NCI-H1930 (cell line): ENCODE measurements at places on chromosomes 12 and 14.
A peak's percentile ranks its signal among the peaks of the same experiment; 100 is the strongest.

GRCh38 chr12:114420944-114421335 is 15.0 kb upstream of the TBX5 start:
- no peak for DNase-seq

DNA sequence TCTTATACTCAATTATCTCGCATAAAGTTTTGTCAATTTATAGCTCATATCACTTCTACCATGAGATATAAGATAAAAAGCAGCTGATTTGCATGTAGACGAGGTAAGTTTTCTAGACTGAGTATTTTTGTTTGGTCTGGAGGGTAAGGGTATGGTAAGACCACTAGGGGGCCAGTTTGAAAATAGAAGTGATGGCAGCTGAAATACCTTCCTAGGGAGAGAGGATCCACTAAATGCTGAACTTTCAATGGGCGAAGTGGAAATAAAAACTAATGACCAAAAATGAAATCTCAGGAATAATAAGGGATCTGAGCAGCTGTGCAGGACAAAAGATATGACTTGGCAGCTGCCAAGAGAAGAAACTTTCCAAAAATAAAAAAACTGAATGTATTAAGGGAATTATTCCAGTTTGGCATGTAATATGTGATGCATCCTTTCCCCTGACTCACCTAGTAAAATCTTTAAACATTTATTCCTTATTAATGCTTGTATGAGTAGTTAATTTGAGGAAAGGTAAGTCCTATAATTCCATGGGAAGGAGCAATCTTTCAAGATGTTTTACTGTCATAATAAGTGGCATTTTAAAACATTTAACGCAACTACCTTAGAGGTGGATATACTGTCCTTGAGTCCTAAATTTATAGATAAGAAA is 754.5 kb downstream of the C12orf50 start:
- no peak for DNase-seq

DNA sequence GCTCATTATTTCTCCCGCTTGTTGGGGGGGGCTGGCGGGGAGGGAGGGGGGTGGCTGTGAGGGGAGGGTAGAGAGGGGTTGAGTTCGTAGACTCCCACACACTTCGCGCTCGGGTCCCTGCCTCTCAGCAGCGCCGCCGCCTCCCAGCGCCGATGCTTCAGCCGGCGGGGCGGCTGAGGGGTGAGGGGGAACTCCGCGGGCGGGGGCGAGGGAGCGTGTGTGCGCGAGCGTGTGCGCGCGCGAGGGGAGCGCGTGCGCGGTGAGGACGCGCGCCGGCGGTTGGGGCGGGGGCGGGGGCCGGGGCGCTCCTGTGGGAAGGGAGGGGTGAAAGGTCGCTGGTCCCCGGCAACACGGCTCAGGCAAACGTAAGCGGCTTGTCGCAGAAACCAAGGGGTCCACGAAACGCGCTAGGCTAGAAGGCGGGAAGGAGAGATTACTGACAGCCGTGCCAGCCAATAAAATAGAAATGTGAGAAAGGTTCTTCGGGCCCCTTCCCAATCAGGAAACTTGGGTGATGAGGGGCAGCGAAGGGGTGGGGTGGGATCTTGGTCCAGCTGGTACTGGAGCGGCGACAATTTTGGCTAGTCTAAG is 343 bp upstream of the NOVA1 start:
- peak; percentile 93 for DNase-seq

DNA sequence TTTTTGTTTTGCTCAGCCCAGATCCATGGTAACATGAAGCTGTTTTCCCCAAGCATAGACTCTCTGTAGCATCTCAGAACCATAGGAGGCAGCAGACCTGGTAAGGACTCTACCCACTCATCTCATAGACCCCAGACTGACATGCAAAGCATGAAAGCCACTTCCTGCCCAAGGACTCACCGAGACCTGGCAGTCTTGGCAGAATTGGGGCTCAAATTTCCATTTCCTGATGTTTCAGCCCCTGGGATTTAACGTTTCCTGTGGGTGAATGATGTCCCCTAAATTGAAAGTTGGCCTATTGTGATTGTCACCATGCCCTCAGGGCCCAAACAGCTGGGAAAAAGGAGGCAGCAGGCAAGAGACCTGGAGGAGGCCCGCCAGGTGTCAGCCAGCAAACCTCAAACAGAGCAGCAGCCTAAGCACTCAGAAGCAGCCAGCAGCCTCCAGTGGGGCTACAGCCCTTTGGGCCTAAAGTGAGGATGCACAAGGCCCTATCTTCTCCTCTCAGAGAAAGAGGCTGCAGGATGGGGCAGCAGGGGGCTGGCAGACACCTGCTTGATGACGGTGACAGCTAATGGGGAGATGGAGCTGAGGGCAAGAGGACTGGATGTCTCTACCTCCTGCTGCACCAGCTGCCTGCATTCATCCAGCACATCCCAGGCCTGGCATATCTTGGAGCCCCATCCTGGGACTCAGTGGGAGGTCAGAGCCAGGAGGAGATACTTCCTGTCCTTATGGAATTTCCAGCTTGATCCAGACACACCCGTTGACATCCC is 8.5 kb downstream of the KRT85 start:
- DNase-seq = no peak

- DNase-seq = no peak
These were observed 46.9 kb upstream of the KCNA1 start for GRCh38 chr12:4862809-4863208.

DNA sequence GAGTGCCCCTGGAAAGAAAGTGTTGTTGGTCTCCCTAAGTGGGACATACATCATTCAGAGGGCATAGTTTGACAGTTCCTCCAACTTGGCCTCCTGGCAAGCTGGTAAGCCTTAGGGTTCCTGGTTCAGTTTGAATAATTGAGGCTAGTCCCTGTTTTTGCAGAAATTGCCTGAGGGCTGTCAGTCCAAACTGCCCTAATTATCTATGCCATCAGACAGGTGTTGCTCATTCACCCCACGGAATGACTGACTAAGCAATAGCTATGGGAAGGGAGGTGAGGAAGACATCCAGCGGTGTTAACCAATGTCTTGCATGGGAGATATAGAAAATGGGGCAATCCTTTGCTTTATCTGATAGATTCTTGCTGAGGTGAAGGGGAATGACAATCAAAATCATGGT is 37.6 kb downstream of the SPTSSA start:
- DNase-seq = no peak

DNA sequence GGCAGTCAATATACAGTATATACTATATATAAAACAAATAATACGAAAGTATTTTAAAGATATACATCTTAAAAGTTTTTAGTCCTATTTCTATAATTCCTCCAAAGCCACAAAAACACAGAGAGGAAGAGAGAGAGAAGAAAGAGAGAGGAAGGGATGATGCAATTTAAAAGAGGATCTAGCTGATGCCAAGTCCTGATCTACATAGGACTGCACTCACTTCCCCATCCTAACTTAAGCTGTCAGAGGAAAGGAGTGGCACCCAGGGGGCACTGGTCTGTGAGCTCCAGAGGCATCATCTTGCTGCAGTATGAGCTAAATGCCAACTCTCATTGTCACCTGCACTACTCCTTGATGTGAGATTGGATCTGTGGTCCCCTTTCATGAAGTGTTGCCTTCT is 95.8 kb downstream of the C12orf42 start:
- no peak for DNase-seq

GRCh38 chr14:103693515-103693914 is 21.7 kb downstream of the XRCC3 start:
- DNase-seq = no peak

DNA sequence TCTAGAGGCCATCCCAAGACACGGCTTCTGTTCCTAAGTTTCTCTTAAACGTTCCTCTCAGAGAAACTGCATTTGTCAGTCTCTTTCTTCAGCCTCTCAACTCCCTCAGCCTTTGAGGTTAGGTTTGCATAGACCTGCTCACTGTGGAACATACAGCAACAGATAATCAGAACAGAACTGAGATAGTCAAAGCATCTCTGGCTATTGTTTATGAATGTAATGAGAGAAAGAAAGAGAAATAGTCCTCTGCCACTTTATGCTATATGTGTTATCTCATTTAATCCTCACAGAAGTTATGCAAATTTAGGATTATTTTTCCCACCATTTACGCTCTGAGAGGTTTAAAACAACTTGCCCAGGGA is 190.6 kb downstream of the PHLDA1 start:
- no peak for DNase-seq

GRCh38 chr14:93736378-93737014 is 51.8 kb downstream of the PRIMA1 start:
- DNase-seq = no peak

GRCh38 chr12:103928682-103929045 is 1.5 kb upstream of the HSP90B1 start:
- no peak for DNase-seq

DNA sequence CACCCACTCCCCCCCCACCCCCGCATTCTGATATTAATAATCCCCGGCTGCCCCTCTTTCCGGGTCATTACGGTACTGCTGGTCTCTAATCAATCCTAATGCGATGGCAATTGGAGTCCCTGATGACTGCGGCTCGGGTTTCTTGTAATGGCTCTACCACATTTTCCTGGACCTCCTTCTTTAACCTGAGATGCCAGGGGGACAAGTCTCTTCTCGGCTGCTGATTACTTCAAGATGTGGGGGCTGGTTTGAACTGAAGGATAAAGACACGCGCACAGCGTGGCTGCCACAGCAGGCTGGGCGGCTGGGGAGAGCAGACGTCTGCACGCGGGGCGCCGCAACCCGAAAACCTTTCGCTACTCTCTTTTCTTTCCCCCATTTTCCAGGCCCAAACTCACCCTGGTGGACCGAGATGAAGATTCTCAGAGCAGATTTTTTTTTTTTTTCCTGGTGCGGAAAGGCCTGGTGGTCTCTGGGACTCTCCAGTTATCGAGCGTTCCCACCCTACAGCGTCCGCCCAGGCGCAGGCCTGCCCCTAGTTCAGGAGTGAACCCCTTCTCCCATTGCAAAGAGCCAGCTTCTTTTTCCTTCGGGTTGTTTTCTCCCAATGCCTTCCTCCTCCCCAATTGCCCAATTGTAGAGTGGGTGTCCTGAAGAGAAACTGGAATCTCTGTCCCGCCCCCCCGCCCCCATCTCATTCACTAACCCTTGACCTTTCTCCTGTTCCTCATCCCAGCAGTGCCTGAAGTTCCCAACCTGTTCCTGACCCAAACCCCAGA is 6.0 kb upstream of the SIX1 start:
- no peak for DNase-seq

GRCh38 chr12:51973560-51973959 is 22.1 kb downstream of the ACVR1B start:
- DNase-seq = no peak

DNA sequence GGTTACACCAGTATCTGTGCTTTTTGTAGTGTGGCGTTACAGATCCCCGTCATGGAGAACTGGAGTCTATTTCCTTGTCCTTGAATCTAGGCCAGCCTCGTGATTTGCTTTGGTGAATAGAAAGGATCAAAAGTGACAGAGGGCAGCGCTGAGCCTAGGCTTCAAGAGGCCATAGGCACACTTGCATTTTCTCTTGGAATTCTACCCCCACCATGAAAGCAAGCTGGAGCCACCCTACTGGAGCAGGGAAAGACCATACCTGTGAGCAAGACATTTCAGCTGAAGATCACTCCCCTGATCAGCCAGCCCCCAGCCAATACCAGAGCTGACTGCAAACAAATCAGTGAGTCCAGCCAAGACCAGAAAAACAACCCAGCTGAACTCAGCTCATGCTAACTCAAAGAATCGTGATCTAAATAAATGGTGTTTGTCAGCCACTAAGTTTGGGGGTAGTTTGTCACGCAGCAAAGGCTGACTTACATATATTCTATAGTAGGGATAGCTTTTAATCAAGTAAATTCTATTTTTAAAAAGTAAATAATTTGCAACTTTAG is 521.9 kb upstream of the TBX3 start:
- DNase-seq = no peak
